ENCODE measurements at places on chromosomes 11 and 22.

DNA sequence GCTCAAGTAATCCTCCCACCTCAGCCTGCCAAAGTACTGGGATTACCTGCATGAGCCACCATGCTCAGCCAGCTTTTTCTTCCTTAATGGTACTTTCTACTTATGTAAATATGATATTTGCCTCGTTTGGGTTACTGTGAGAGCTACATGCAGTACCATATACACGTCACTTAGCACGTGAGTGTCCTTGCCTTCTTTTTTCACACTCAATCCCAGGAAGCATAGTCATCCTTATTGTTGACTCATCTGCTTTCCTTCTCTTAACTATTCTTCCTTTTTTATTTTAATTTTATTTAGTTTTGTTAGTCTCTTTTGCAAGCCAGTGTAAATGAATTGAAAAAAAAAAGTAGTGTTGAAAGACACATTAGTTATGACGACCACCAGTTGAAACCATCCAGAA is 205.9 kb downstream of the HIPK3 start:
- no peak for DNase-seq

- no peak for DNase-seq
These were observed 10.8 kb upstream of the CYP2R1 start for GRCh38 chr11:14902650-14903350.

GRCh38 chr11:9750551-9750950 is 86.7 kb downstream of the SWAP70 start:
- DNase-seq: no peak

DNA sequence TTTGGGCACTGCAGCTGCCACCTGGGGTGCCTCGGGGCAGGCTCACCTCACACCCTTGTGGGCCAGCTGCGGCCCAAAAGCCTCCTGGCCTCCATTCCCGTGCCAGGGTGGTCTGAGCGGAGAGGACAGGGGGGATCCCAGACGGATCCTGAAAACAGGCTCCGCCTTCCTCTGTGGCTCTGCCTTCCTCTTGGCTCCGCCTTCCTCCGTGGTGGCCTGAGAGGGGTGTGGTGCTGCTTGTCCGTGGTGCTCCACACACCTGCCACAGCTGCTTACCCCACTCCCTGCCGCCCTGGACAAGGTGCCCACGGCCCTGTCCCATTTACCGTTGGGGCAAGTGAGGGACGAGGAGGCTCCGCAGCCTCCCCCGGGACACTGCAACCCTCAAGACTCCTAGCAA is 23.2 kb upstream of the KCNQ1OT1 start:
- DNase-seq: no peak

DNA sequence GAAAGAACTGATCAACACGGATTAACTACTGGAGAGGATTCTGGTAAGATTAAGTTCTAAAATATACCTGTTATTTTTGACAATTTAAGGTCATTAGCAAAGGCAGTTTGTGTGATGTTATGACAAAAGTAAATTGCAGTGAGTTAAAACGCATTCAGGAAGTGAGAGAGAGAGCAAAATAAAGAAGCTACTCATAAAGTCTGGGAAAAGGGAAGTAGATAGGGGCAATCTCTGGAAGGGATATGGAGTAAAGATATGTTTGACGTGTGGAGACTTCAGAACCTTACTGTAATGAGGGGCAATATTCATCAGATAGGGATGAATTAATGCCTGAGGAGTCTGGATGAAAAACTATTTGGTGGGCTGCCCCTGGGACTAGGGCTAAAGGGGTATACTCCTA is 16.8 kb downstream of the OR56B4 start:
- DNase-seq: no peak

- no peak for DNase-seq
These were observed 460 bp downstream of the ZC3H12C start for GRCh38 chr11:110093407-110094297.

DNA sequence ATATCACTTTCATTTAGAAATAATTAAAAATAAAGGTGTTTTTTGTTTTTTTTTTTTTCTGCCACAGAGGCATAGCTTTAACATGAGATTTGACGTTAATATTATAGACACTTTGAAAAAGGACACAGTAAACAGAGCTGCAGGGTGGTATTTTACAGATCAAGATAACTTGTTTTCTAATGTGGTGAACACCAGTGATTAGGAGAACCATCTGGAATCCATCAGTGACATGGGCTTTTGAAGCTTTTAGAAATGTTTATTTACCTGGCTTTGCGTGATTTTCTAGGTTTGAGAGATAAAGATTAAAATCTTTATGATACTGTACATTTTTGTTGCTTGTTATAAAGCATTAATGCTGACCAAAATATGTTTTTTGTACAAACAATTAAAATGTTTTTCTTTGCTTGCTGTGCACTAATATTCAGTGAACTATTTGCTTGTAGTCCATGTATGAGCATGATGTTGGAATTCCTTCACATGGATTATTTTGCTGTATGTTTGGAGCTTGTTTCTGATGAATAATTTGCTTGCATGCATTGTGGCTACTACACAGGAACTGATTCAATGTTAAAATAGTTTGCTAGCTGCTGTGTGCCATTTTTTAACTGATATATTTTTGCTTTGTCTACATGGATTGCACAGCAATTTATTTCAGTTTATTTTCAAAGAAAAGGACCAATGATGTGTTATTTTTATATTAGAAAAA is 352.1 kb upstream of the NARS2 start:
- no peak for DNase-seq

GRCh38 chr22:23913306-23913660 is 19.1 kb downstream of the MIF start:
- DNase-seq: no peak

DNA sequence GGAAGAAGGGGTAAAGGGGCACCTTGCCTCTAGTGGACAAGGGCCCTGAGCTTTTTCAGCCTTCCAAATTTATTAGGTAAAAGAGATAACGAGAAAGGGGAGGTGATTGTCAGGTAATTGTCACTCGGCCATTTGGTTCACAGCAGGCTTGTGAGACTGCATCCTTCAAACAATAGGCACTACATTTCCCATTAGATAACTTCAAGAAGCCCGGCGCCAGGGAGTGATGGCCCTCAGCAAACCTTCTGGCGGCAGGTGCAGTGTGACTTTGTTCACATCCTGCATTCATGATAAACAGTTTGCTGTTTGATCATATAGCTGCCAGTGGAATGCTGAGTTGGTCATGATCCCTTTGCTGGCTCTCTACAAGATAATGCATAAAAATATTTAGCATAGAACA is 185.1 kb downstream of the CWF19L2 start:
- DNase-seq: no peak

- DNase-seq: no peak
These were observed 2.0 kb downstream of the RIC8A start for GRCh38 chr11:209275-210121.
